Stimulated activated CD4-positive, alpha-beta T cell treated with anti-CD3 and anti-CD28 coated beads, Interleukin-1b, Interleukin-23, amount 100 ng/mL, for 1 hour (primary cell): ENCODE measurements at places on chromosomes 12 and 14.

DNA sequence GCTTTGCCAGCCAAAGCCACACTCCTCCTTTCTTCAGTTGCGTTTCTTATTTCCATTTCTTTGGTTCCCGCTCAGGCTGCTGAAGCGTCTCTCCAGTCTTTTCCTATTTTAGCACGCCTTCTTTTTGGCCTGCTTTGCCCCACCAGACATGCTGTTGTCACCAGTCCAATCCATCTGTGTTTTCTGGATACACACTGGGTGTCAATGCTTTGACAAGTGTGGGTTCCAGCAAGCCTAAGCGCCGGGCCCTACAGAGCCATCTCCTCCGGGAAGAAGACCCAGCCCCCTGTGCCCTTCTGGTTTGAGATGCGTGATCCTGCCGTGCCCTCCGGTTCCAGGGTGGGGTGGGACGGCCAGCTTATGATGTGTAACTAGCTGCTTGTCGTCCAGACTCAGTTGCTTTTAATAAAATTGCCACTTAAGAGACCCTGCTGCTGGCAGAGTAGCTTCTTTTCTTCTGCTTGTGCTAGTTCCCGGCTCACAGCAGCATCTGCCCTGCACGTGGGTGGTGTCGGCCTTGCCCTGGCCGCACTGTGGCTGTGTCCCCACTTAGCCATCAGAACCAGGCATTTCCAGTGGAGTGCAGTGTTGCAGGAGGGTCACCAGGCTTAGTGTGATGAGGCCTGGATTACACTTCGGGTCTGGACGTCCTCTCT is 29.7 kb downstream of the EML1 start:
- no peak for DNase-seq

- no peak for DNase-seq
Measured at GRCh38 chr12:8987685-8988084, 1.7 kb upstream of the KLRG1 start.

- DNase-seq, result no peak
Measured at GRCh38 chr12:89781156-89781555, 72.5 kb upstream of the ATP2B1 start.

- no peak for DNase-seq
Measured at GRCh38 chr12:115341442-115341841, 657.5 kb upstream of the TBX3 start.

DNA sequence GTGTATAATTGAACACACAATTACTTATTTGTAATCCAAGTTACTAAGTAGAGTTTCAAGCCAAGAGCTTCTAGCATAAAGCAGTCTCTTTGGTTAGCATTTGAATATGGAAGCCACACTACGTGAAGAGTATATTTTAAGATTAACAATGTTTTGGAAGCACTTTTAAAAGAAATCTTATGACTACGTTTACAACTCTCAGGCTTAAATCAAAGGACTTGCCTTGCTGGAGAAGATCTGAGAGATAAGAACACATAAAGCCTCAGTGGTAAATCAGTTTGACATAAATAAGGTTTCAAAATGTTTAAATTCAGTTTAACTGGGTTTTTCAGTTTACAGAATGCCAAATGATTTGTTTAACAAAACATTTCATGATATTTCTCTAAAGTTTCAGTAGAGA is 161.9 kb upstream of the PDE3A start:
- DNase-seq, result no peak

DNA sequence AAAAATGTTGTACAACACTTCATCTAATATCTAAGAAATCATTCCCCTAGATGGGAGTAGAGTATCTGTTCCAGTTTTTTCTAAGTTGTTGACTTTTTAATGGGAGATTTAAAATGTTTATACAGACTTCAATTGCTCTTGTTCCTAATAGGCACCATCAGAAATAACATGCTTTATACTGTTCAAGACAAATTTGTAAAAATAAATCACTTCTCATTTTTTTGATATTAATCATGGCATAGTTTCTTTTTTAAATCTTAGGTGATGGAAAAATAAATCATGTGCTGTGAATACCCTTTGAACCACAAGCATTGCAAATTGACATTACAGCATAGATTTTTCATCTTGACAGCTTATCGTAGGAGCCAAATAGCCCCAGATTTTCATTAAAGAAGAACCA is 473.5 kb upstream of the MGAT4C start:
- no peak for DNase-seq

DNA sequence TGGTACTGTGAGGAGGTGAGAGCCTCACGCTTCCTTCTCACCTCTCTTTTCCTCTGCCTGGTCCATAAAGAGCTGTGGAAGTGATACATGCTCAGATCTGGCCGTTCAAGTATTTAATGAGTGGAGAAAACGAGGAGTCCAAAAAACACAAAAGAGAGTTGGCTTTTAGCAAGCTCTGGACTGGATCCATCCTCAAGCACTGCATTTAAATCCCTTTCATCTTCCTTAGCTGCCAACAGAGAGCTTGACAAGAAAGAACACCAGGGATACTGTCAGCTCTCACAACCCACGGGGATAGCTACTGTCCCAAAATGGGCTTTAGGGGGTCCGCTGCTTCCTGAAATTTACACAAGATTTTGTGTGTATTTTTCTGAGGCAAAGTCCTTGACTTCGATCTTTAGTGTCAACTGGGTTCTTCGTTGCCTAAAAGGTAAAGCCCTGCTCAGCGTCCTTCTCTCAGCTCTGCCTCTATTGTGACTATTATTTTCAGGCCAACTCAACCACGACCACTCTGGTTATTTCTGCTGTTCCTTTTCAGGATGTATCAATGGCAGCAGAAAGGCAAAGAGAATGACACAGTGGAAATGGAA is 120.9 kb downstream of the TMTC1 start:
- no peak for DNase-seq

DNA sequence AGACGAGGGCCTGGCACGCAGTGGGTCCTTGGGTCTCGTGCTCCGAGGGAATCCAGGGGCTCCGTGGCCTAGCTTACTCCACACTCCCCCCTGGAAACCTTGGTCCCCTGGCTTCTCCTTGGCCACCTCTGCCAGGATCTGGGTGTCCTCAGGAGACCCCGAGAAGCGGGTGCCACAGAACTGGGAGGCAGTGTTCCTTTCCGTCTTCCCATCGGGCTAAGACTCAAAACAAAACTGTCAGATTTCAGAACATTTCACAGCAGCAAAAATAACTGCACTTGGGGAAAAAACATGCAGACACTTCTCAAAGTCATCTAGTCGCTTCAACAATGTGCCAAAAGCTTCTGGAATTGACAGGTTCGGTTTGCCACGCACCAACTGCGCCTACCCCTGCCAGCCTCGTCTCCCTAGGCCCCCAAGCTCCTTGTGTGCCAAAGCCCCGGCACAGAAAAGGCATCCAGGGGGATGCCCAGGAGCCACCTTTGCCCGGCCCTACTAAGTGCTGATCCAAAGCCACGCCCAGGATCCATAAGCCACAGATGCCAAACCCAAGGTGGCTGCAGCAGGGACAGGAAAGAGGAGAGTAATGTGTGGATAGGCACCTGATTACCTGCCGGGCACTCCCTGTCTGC is 58.4 kb upstream of the DIO3 start:
- no peak for DNase-seq

GRCh38 chr14:58656671-58657411 is 19.1 kb downstream of the DACT1 start:
- no peak for DNase-seq

- DNase-seq, result no peak
Measured at GRCh38 chr14:95319312-95320077, at the start of gene CLMN. TSS of gene CLMN (minus strand) at chr14:95319908. CDS start at chr14:95319792, 116 bp downstream.

DNA sequence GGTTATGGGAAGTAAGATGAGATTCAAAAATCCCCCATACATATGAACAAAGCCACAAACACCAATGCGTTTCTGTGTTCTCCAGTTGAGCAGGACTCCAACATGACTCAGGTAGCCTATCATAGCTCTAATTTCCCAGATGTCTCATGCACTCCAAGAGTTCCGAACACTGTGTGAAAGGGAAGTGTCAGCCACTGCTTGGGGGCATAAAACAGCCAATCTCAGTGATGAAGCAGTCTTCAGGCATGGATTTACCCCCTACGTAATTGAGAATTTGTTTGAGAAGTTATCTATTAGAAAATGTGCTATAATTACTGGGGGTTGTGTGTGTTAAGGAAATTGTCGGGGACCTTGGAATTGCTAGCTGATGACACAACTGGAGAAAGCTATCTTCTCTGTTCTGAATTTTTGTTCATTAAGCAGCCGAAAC is 153.9 kb upstream of the AVPR1A start:
- no peak for DNase-seq

DNA sequence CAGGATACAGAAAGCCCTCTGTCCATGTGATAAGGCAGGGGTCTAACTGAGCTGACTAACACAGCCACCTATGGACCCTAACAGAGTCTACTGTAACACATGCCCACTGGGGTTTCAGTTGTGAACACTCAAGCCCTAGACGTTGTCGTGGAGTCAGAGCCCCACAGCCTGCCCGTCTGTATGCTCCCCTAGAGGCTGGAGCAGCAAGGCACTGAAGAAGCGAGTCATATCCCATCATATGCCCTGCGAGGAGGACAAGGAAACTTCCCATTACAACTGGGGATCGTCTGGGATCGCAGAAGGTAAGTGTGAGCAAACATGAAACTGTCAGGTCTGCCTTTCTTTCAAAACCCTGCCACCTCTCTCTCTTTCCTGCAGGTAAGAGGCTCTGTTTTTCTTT is 138.1 kb downstream of the GPR65 start:
- no peak for DNase-seq

- no peak for DNase-seq
Measured at GRCh38 chr12:115451780-115452736, 768.1 kb upstream of the TBX3 start.

- no peak for DNase-seq
Measured at GRCh38 chr12:64825143-64826021, 935 bp downstream of the TBC1D30 start.

GRCh38 chr12:43028826-43029225 is 439.3 kb upstream of the PRICKLE1 start:
- DNase-seq, result no peak

DNA sequence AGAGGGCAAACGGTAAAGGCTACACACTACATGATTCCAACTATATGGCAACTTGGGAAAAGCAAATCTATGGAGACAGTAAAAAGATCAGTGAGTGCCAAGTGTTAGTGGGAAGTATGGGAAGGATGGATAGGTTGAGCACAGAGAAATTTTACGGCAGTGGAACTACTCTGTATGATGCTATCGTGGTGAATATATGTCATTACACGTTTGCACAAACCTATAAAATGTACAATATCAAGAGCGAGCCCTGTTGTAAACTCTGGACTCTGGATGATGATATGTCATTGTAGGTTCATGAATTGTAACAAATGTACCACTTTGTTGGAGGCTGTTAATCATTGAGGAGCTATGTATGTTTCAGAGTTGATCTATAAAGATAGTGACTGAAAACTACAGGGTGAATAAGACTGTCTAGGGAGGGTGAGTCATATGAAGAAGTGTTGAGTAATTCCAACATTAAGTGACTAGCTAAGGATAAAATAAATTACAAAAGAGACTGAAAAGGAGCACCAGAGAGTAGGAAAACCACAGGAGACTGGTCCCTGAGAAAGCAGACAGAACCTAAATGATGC is 349.2 kb upstream of the LMO3 start:
- no peak for DNase-seq

GRCh38 chr14:88877192-88877591 is 52.7 kb downstream of the TTC8 start:
- DNase-seq, result no peak

DNA sequence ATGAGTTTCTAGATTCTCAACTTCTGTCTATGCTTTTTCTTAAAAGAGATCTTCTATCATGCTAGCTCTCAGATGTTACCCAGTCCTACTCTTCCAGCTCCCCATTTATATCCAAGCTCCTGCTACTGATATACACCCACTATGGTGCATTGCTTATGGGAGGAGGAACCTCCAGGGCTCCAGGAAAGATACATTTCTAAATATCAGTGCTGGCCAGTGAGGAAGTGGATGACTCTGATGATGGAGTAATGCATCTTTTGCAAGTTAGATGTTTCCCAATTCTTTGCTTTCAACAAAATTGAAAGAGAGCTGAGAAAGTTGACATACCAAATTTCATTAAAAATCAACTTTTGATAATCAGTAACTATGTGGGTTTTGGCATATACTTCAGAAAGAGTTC is 105.7 kb upstream of the RESF1 start:
- DNase-seq, result no peak

GRCh38 chr12:124007826-124008570 is 35.0 kb downstream of the ZNF664 start:
- DNase-seq, result no peak

DNA sequence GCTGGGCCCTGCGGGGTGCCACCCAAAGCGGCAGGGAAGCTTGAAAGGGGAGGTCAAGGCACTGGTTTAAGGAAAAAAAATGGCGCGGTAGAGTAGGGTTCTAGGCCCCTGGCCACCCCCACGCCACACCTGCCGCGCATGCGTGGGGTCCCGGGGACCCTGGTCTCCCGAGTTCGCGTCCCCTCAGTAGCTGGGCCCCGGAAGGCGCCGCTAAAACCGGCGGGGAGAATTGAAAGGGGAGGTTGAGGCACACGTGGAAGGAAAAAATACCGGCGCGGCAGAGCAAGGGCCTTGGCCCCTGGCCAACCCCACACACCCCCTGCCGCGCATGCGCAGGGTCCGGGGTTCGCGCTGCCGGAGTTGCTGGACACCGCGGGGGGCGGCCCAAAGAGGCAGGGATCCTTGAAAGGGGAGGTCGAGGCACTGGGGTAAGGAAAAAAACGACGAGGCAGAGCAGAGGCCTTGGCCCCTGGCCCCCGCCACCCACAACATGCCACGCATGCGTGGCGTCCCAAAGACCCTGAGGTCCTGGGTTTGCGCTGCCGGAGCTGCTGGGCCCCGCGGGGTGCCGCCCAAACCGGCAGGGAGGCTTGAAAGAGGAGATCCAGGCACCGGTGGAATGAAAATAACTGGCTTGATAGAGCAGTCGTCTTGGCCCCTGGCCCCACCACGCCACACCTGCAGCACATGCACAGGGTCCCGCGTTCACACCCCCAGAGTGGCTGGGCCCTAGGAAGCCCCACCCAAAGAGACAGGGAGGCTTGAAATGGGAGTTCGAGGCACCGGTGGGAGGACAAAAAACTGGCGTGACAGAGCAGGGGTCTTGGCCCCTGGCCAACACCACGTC is 314.5 kb downstream of the ALG10 start:
- no peak for DNase-seq
